GM23338 (cell line): ENCODE measurements at places on chromosomes 1 and 21. TPM values are rescaled to one million over a fixed set of nuclear protein-coding genes. Genes with fewer than 3 reads are reported as not detected.

Gene FBXO28
- total RNA-seq: 38.8 and 45.2 TPM in 2 replicates

GRCh38 chr1:43398227-43398626 lies 8.5 kb downstream of the SZT2 start:
- no peak for DNase-seq

Gene RHEX
- total RNA-seq: not detected in 2 replicates

DNA sequence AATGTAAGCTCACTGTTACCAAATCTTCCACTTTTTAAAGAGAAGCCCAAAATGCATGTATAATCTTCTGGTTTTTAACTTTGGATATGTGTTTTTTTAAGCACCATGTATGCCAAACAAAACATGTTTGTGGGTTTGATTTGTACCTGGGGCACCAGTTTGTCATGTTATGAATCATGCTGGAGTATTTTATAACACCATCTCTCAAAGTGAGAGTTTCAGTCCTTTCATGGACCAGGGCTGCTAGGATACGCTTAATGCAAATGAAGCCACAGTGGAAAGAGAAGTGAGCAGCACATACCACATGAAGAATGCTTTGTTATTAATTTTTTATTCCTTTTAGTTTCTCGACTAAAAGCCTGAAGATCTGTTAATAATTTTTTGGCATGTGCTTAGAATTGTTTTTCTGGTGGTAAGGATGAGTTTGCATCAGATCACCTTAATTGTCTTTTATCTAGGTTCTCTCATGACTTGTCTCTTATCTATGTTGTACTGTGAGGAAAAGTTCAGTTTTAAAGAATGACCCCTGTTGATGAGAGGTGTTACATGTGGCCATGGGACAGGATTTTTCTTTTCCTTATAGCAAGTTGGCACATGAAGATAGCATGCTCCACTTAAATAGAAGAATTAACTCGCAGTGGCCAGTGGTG lies 2.0 kb upstream of the RABGAP1L start:
- DNase-seq: no peak

DNA sequence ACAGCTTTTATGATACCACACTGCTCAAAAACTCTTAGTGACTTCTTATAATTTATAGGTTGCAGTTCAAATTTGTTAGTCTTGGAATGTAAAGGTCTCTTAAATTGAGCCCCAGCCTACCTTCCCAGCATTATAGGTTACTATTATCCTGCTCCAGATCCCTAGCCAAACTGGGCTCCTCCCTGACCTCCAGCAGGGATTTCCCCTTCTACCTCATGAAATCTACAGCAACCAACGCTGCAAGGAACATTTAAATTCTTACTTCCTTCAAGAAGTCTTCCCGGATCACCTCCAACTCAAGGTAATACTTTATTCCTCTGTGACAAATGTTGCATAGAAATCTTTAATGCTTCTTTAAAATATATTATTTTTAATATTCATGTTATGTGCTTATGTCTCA lies 255.1 kb upstream of the C1orf105 start:
- DNase-seq: no peak

DNA sequence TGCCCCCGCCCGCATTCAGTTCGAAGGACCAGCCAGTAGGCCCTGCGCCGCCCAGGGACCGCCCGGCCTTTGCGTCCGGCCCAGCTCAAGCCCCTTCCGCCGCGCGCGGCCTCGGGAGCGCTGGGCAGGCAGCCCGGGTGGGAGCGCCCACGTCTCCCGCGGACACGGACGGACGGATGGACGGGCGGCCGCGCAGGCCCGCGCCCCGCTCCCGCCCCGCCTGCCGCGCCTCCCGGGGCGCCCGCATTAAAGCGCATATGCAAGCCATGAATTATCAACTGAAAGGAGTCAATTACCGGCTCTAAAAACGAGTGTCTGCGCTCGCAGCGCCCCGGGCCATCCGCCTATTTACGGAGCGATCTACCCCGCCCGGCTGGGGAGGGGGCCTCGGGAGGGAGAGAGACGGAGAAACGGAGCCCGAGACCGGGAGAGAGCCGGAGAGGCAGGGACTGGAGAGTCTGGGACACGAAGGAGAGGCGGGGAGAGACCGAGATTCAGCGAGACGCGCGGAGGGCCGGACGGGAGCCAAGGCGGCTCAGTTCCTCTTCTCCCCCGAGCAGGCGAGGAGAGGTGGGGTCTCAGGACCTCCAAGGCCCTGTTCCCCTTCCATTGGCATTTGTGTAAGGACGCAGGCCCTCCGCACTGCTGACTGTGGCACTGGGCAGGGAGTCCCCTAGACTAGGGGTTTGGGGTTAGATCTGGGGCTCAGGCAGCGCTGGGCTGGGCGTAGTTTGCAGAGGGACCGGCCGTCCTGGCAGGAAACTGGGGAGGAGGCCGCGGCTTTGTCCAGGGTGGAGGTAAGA lies 41.3 kb upstream of the DMBX1 start:
- DNase-seq: peak; percentile 95

- DNase-seq: peak; percentile 97
Observed at GRCh38 chr1:207644852-207645634, at the start of gene CR1L. CR1L (plus strand) TSS chr1:207645133; CDS start chr1:207645234, 101 bp downstream.

- peak; percentile 69 for DNase-seq
Observed at GRCh38 chr1:94666797-94667196, 125.2 kb upstream of the F3 start.

DNA sequence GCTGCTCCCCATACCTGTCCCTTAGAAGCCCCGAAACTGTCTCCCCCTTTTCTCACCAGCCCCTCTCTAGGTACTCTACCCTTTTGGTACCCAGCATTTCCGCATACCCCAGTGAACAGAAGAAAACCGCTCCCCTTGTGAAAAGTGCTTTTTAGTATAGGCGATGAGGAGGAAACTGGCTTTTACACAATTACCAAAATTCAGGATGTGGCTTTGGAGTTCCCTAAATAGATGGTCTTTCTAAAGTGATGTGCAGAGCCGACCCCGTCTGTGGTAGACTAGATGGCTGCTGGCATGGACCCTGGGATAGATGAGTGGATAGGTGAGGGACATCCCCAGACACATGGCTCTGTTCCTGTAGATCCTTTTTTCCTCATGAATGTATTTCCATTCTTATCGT lies 2.6 kb upstream of the PER3 start:
- DNase-seq: no peak

Gene ZNF593OS
- total RNA-seq: not detected in 2 replicates

Gene TMEM240
- 0.74 and 5.1 TPM in 2 replicates for total RNA-seq

GRCh38 chr21:30541764-30542163 lies at the start of gene KRTAP19-6:
KRTAP19-6 (minus strand) TSS chr21:30541864; CDS start chr21:30541833, 31 bp downstream.
- DNase-seq: no peak
